ENCODE measurements at places on chromosomes 2 and 18. TPM values are rescaled to one million over a fixed set of nuclear protein-coding genes. Genes with fewer than 3 reads are reported as not detected.

GRCh38 chr2:144999936-145000335 lies 480.0 kb upstream of the ZEB2 start:
- no peak overlapping the region for H3K4me3 ChIP-seq
- no peak overlapping the region for H3K27ac ChIP-seq
- H3K27me3 ChIP-seq: no peaks in the 10 kb centered on the region
- no peak for DNase-seq

DNA sequence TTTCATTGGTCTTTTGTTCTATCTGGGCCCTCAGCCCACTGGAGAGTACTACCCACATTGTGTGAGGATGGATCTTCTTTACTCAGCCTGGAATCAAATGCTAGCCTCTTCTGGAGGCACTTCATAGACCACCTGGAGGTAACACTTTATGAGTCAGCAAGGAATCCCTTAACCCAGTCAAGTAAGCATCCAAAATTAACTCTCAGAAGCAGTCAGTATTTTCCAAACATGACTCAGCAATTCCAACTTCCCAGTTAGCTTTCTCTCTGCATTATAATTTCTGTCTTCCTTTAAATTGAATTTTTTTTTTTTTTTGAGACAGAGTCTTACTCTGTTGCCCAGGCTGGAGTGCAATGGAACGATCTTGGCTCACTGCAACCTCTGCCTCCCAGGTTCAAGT lies 142.7 kb downstream of the ACKR3 start:
- H3K4me1 ChIP-seq: peaks cover 39% of the 10 kb centered on the region
- DNase-seq: no peak
- H3K27me3 ChIP-seq: no peaks in the 10 kb centered on the region
- H3K27ac ChIP-seq: no peak overlapping the region
- H3K36me3 ChIP-seq: no peaks in the 10 kb centered on the region

DNA sequence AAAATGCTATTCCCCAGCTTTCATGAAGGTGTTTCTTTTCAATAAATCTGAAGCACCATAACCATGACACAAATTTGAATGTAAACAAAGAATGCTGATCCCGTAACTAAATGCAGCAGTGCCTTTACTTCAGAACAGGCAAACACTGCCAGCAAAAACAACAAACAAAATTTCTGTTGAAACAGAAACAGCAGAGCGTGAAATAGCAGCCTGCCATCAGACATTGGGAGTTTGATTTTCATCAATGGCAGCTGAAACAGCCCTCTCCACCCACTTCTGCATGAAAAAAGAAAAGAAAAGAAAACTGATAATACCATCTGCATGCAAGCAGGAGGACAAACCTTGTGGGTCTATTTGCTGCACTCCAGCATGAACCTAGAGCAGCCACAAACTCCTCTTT lies 128.3 kb downstream of the CDH2 start:
- no peak overlapping the region for H3K4me3 ChIP-seq
- H3K36me3 ChIP-seq: no peaks in the 10 kb centered on the region
- no peaks in the 10 kb centered on the region for H3K27me3 ChIP-seq
- H3K4me1 ChIP-seq: no peaks in the 10 kb centered on the region
- no peak for DNase-seq

DNA sequence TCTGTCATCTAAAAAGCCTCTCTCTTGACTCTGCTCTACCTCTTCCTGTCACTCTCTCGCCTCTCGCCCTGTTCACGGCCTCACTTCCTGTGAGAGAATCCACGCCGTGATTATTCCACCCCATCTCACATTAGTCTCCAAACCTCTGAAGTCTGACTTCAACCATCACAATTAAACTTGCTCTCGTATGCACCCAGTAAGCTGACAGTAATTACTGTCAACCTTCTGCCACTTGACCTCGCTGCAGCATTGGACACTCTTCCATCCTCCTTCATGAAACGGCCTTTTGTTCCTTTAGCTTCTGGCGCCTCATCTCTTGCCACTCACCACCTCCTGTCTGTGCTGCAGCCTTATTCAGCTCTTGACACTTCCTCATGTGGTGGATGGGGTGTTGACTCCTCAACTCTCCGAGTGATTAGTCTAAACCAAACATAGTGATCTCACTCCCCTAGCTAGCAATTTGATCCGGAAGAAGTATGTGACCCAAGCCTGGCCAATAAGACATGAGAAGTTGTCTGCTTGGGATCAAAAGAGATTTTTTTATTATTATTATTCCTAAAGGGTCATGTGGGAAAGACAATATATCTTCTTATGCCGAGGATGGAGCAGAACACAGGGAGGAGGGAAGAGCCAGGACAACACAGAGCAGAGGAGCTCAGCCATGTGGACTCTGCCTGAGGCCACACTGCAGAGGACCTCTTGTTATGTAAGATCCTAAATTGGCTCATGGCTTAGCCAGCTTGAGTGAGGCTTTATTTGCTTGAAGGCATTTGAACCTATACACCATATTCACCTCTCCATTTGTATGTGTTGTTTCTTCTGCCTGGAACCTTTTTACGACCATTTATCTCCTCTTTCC lies 38.4 kb upstream of the MYO1B start:
- H3K36me3 ChIP-seq: no peaks in the 10 kb centered on the region
- no peaks in the 10 kb centered on the region for H3K4me1 ChIP-seq
- H3K27me3 ChIP-seq: no peaks in the 10 kb centered on the region
- DNase-seq: no peak
- no peak overlapping the region for H3K27ac ChIP-seq
- H3K4me3 ChIP-seq: no peak overlapping the region

- H3K27ac ChIP-seq: no peak overlapping the region
- no peaks in the 10 kb centered on the region for H3K36me3 ChIP-seq
- H3K4me1 ChIP-seq: no peaks in the 10 kb centered on the region
- H3K27me3 ChIP-seq: no peaks in the 10 kb centered on the region
- no peak overlapping the region for H3K4me3 ChIP-seq
Observed at GRCh38 chr2:195447323-195447975, 209.6 kb upstream of the SLC39A10 start.

- no peaks in the 10 kb centered on the region for H3K27me3 ChIP-seq
Observed at GRCh38 chr2:12168791-12169388, 422.5 kb downstream of the LPIN1 start.

- peak overlapping the region; percentile 99 for H3K27ac ChIP-seq
- peaks cover 15% of the 10 kb centered on the region for H3K4me1 ChIP-seq
- peak overlapping the region; percentile 97 for H3K4me3 ChIP-seq
- peak; percentile 71 for DNase-seq
- peaks cover 24% of the 10 kb centered on the region for H3K27me3 ChIP-seq
Observed at GRCh38 chr18:75208155-75208835, 644 bp downstream of the PTGR3 start.

DNA sequence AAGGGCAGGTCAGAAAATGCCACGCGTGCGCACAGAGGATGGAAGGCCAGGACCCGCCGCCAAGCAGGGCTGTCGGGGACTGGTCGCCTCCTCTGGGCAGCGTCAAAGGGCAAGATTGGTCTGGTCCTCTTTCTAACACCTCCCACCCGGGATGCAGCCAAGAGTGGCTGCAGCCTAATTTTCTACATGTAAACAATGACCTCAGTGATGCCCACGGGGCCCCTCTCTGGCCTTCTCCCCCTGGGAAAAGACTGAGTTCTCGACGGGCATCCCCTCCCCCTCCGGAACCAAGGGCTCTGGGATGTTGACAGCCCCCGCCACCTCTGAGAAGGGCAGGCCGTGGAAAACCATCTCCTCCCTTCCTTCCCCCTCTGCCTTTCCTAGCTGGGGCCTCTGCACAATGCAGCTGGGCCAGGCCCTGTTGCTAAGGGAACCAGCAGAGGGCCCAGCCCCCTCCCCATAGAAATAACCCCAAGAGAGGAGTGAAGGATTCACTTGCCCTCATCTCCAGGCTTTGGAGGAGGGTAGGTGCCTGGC lies 80.0 kb upstream of the ZNF532 start:
- peak overlapping the region; percentile 92 for H3K27ac ChIP-seq
- H3K36me3 ChIP-seq: no peaks in the 10 kb centered on the region
- peak; percentile 30 for DNase-seq
- H3K27me3 ChIP-seq: no peaks in the 10 kb centered on the region

DNA sequence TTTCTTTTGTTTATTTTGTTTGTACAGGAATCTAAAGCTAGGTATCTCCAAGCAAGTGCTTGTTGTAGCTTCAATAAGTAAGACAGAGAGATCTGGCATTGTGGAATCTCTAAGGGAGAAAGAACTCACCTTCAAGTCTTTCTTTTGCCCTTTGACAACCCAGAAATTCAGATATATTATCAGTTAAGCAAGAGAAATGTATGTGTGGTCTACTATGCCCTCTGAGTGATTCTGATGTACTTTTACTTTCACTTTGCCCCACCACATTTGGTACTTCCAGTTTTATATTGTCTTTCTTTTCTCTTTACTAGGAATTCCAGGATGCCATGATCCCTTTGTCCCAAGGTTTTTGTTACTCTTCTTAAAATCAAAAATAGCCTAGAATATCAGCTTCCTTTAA lies 259.6 kb upstream of the PIK3C3 start:
- H3K4me1 ChIP-seq: no peaks in the 10 kb centered on the region
- no peaks in the 10 kb centered on the region for H3K36me3 ChIP-seq
- H3K27ac ChIP-seq: no peak overlapping the region
- H3K4me3 ChIP-seq: no peak overlapping the region

- no peak for DNase-seq
- H3K4me3 ChIP-seq: no peak overlapping the region
- H3K36me3 ChIP-seq: no peaks in the 10 kb centered on the region
Observed at GRCh38 chr2:221994926-221995325, 303.9 kb downstream of the PAX3 start.

GRCh38 chr2:85865539-85866164 lies 23.1 kb downstream of the ST3GAL5 start:
- no peaks in the 10 kb centered on the region for H3K36me3 ChIP-seq
- no peak overlapping the region for H3K4me3 ChIP-seq
- no peak overlapping the region for H3K27ac ChIP-seq
- H3K27me3 ChIP-seq: no peaks in the 10 kb centered on the region
- DNase-seq: no peak
- H3K4me1 ChIP-seq: no peaks in the 10 kb centered on the region

GRCh38 chr2:200101922-200102321 lies 146.5 kb downstream of the MAIP1 start:
- no peak for DNase-seq
- no peak overlapping the region for H3K4me3 ChIP-seq
- no peaks in the 10 kb centered on the region for H3K27me3 ChIP-seq
- H3K36me3 ChIP-seq: no peaks in the 10 kb centered on the region

DNA sequence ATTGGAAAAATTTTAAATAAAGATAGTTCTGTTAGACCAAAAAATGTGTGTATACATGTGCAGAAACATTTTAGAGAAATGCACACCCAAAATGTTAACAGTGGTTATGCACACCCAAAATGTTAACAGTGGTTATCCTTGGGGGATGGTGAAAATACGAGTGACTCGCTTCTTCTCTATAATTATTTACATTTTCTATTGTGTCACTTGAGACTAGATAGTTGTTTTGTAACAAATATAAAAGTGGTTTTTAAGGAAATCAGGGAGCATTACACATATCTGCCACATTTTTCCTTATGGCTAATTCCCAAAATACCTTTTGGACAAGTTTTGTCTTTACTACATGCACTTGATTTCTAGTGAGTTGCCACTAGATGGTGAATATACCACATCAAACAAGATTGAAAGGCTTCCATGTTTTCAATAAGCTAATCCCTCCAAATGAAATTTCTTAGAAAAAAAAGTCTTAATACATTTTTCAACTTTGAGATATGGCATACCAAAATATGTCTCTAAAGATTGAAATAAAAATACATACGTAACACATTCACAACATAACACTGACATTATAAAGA lies 9.0 kb upstream of the HIBCH start:
- no peaks in the 10 kb centered on the region for H3K36me3 ChIP-seq
- no peak overlapping the region for H3K27ac ChIP-seq
- peaks cover 6% of the 10 kb centered on the region for H3K4me1 ChIP-seq

- no peak overlapping the region for H3K4me3 ChIP-seq
- H3K27me3 ChIP-seq: no peaks in the 10 kb centered on the region
- no peaks in the 10 kb centered on the region for H3K36me3 ChIP-seq
Observed at GRCh38 chr2:167249197-167249596, 360.9 kb downstream of the XIRP2 start.

GRCh38 chr2:201419986-201420385 lies 31.3 kb downstream of the TRAK2 start:
- H3K27ac ChIP-seq: no peak overlapping the region
- H3K36me3 ChIP-seq: no peaks in the 10 kb centered on the region
- H3K4me3 ChIP-seq: no peak overlapping the region
- no peaks in the 10 kb centered on the region for H3K27me3 ChIP-seq
- H3K4me1 ChIP-seq: no peaks in the 10 kb centered on the region
- DNase-seq: no peak

DNA sequence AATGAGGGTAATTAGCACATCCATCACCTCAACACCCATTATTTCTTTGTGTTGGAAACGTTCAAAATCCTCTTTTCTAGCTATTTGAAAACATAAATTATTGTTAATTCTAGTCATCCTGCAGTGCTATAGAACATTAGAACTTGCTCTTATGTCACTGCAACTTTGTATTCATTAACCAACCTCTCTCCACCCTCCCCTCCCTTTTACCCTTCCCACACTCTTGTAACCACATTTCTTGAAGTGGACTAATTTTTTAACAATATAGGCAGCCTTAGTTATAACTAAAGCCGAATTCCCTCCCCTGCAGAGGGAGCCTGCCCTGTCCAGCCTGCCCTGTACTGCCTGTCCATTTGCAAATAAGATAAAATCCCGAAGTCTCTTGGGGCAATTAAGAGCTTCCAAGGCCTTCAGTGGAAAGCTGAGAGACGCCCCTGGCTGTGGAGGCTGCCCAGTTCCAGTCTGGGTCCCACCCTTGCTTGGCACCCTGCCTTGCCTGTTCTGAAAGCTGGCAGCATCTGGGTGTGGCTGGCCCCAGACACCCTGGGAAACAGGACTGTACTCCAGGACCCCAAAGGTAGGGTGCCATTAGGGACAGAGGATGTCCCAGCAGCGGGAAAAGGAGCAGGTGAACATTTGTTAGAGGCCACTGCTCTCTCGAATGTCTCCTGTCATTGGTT lies 65.1 kb downstream of the MEX3C start:
- no peak overlapping the region for H3K4me3 ChIP-seq
- no peak for DNase-seq
- no peaks in the 10 kb centered on the region for H3K4me1 ChIP-seq
- no peaks in the 10 kb centered on the region for H3K36me3 ChIP-seq

GRCh38 chr2:218569661-218570500 lies 1.2 kb downstream of the CNOT9 start:
- peaks cover 11% of the 10 kb centered on the region for H3K4me1 ChIP-seq
- H3K27ac ChIP-seq: peak overlapping the region; percentile 97
- no peaks in the 10 kb centered on the region for H3K27me3 ChIP-seq
- peak overlapping the region; percentile 71 for H3K4me3 ChIP-seq
- DNase-seq: peak; percentile 57

- peak within 1 kb of the TSS; percentile 80 for H3K27ac ChIP-seq
- H3K27me3 ChIP-seq: peaks cover 39% of the 10 kb centered on the region
- H3K36me3 ChIP-seq: no peaks in the 10 kb centered on the region
- H3K4me3 ChIP-seq: peak within 1 kb of the TSS; percentile 67
- no peak for DNase-seq
Observed at GRCh38 chr2:38075507-38076151, at the start of gene CYP1B1. Gene CYP1B1 (minus strand): TSS chr2:38076151. CDS start chr2:38075388, 763 bp downstream.

- H3K4me3 ChIP-seq: no peak overlapping the region
- no peak for DNase-seq
- H3K27me3 ChIP-seq: no peaks in the 10 kb centered on the region
- peaks cover 10% of the 10 kb centered on the region for H3K4me1 ChIP-seq
Observed at GRCh38 chr2:147649998-147650397, 194.8 kb upstream of the ACVR2A start.

The TRAK2 gene
- 30.0 TPM for total RNA-seq

The SPATA3 gene
- total RNA-seq: not detected

The POTEC gene
- total RNA-seq: not detected

The SCN9A gene
- total RNA-seq: 9.0 TPM

The ALK gene
- total RNA-seq: 0.27 TPM

The IL36A gene
- not detected for total RNA-seq

The C2orf81 gene
- total RNA-seq: 0.32 TPM

The ARHGAP15 gene
- 0.17 TPM for total RNA-seq

The GCC2 gene
- 39.4 TPM for total RNA-seq

The IL36B gene
- not detected for total RNA-seq
